RPMI8226 (cell line): ENCODE measurements at places on chromosomes 6 and 20.

GRCh38 chr6:39927159-39927558, 7.1 kb downstream of the MOCS1 start:
- DNase-seq: no peak

- no peak for DNase-seq
Measured at GRCh38 chr6:1577896-1578745, 31.6 kb upstream of the FOXC1 start.

DNA sequence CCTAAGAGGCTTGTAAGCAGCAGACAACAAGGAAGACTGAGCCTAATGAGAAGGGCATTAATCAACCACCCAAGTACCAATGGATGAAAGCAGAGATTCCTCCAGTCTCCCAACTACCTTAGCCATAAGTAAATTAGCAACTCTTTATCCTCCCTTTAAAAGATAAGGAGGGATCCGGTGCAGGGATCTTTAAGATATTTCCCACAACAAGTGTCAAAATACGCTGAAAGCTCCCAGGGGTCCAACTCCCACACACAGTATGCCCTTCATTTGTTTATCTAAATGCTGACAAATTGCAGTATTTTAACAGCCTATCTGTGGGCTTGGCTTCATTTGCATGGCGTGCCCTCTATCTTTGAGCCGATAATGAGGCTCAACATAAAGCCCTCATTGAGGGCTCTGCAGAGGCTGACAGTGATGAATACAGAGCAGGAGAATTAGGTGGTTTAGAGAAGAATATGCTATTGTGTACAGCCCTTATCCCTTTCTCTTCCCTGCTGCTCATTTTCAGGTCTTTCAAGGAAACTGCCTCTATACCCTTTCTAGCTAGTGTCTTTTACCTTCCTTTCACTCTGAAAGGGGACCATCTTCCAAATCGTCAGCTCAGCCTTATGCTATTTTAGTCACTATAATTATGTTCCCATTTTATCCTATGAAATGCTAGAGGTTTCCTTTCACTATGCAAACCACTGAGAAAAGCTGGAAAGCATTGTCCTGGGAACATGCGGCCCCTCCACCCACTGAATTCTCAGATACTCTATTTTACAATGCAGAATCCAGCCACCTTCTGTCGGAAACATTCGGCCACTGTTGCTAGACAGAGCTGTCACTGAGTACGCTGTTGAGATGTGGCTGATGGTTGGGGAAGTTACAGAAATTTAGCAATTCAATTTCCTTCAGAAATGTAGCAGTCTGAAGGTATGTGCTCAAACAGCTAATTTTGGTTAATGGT, 575.2 kb upstream of the JAG1 start:
- no peak for DNase-seq

- DNase-seq: no peak
Measured at GRCh38 chr6:14068133-14068532, 49.4 kb upstream of the CD83 start.

DNA sequence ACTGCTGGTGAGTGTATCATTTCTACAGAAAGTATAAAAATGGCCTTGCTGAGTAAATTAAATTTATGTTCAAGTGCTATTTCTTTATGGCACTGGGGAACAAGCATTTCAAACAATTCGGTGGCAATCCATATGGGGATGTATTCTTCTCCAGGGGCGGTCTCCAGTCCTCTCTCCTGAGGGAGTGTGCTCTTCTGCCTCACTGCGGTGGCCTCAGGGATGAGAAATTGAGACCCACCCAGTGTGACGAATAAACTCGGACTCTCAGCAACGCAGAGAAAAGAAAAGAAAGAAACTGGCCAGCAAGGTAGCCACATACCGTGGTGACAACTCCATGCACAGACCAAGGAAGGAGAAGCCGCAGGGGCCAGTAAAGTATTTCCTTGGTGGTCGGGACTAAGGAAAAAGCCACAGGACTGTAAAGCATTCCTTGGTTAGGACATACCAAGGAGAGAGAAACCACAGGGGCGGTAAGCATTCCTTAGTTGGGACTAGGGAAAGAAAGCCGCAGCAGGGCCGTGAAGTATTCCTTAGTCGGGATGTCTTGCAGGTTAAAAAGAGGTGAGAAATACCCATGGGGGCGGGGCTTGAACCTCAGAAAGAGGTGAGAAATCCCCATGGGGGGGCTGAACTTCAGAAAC, 13.6 kb upstream of the GOPC start:
- DNase-seq: no peak

DNA sequence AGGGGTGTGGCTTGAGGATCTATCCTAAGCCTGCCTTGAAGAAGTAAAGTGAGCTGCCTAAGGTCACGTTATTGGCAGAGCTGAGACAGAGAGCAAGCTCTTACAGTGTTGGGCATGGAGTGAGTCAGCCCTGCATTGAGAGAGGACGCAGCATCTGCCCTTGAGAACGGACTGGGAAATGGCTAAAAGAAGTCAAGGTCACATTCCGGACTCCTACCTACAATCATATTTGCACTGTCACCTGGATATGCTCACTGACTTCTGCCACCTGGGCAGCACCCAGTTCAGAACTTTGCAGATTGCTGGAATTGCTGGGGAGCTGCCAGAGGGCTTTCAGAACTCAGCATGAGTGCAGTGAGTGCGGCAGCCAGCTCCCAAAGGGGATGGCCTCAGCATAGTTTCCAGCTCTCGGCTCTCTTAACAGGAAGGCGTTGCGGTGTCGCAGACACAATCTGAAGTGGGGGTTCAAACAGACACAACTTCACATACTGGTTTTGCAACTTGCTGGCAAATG, 199.3 kb upstream of the SGK1 start:
- no peak for DNase-seq

DNA sequence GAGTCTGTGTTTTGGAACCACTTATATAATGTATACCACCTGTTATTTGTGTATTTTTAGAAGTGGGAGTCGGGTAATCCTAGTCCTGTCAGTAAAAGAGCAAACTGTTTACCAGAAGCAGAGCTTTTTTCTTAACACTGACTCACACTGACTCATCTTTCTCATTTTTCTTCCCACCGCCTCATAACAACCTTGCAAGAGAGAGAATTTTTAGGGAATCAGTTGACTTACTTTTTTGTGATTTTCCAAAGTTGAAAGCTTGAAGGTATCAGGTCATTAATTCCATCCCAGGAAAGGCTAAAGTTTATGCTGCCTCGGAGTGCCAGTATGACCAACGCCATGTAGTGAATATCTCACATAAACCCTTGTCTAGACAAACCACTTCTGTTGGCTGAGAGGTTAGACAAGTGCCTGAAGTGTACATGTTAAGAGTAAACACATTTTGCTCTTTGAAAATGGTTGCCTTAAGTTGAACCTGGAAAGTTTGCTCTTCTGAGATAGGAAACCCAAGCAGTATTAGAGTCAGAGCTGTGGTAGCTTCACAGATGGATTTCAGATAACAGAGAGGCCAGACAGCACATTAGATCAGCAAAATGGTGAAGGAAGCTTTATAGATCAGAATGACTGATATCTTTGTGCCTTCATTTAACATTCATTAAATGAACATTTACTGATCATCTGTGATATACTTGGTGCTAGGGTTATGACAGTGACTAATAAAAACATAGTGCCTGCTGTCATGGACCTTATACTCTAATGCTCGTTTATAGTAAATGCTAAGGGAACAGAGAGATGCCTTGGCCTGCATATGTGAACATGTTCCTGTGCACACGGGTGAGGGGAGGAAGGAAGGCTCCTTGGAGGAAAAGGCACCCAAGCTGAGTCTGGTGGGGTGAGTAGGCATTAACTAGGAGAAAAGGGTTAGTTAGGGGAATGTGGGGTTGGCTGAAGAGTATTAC, 29.1 kb upstream of the PKIG start:
- no peak for DNase-seq

DNA sequence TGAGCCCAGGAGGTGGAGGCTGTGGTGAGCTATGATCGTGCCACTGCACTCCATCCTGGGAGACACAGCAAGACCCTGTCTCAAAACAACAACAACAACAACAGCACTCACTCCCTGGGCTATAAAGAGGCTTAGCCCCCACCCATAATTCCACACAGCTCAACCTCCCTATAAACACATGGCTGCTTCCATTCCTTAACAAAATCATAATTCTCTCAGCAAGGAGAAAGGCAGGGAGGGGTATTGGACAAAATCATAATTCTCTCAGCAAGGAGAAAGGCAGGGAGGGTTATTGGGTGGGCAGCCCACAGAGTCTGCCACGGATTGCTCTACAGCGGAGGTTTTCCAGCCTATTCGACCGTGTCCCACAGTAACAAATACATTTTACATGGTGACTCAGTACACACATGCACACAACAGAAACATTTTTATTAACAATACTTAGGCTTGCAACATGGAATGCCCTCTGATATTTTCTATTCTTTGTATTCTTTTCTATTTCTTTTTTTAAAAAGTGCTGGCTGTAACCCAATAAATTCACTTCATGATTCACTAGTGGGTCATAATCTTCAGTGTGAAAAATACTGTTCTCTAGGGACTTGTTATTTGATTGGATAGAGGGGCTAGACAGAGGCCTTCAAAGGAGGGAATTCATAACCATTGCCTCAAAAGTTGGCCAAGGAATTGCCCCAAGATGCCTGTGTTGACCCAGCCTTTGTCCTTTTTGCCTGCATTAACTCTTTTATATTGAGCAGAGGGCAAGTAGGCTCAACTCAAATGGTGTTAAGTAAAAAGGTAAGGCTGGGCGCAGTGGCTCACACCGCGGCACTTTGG, 50.6 kb upstream of the ZMYND8 start:
- DNase-seq: no peak

DNA sequence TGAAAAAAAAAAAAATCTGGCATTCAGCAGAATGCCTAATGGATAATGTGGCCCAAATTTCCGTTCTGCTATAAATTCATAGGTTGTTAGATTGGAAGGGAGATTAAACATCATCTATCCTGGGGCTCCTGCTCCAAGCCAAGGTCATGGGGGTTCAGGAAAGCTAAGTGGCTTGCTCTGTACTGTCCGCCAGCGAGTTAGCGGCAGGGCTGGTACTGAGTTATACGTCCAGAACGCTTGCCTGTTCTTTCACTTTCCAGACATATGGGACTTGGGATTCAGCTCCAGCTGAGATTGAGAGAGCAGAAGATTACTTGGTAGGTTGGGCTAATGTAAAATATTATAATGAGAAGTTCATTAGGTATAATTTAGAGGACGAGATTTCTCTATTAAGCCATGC, 858 bp downstream of the RWDD1 start:
- peak; percentile 47 for DNase-seq
